ENCODE measurements at places on chromosomes 7 and 10.

- H3K4me1 ChIP-seq: no peaks in the 10 kb centered on the region
- H3K4me3 ChIP-seq: no peak overlapping the region
- DNase-seq: no peak
- H3K27ac ChIP-seq: no peak overlapping the region
- H3K27me3 ChIP-seq: no peaks in the 10 kb centered on the region
These were observed 9.6 kb downstream of the CCL26 start for GRCh38 chr7:75762350-75762917.

DNA sequence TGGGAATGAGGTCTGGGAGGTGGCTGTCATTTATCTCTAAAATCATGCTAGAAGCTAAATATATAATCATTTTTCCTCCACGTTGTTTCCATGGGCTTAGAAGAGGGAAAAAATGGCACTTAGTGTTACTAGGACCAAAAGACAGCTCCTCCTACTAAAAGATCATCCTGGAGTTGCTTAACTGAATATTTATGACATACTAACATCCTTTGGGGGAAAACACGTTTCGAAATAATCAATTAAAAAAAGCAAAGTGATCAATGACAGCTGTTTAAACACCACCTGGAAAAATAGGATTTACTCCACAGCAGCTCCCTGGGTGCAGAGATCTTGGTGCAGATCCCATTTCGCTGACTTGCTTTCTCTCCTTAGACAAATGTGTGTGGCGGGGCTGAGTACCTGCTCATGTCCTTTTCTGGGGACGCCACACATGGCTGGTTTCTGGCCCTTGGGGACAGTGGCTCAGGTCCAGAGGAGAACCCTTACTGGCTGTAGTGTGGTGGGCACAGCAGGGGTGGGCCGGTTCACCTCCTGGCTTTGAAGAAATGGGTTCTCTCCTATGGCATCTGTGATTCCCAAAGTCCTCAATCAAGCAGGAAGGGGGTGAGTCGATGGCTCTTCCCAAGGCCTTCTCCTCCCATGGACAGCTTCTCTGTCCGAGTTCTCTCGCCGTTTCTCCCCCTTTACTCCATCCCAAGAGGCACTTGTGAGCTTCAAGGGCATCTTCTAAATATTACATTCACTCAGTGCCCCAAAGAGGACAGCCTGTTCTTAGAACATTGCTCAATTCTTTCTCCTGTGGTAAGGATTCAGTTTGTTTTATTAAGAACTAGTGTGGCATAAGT, 156.4 kb upstream of the KLF14 start:
- no peak overlapping the region for H3K4me3 ChIP-seq
- DNase-seq: no peak
- peaks cover 37% of the 10 kb centered on the region for H3K36me3 ChIP-seq
- no peaks in the 10 kb centered on the region for H3K27me3 ChIP-seq
- H3K4me1 ChIP-seq: peaks cover 80% of the 10 kb centered on the region

GRCh38 chr7:37096341-37096740, 352.3 kb downstream of the ELMO1 start:
- peaks cover 8% of the 10 kb centered on the region for H3K4me1 ChIP-seq
- no peak for DNase-seq
- H3K4me3 ChIP-seq: no peak overlapping the region
- H3K36me3 ChIP-seq: no peaks in the 10 kb centered on the region

DNA sequence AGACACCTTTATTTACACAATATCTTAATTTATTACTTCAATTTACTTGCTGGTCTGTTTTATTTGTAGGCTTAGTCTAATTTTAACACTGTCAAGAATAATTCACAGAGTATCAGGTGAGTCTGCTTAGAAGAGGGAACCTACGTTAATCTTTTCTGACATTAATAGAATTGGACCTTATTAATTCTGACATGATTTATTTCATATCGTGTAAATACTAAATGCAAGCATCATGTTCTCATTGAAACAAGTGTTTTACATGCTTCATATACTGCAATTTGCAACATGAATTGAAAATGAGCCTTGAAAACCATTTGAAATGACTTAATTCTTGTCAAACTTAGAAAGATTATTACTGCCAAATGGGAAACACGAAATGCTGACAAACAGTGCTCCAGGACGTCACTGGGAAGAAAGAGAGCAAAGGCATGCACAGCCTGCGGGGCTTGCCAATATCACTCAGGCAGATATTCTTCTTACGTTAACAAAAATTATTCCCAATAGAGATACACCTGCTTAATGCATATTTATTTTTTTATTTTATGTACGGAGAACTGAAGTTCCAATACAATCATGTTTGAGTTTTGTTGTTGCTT, 282.0 kb upstream of the AKR1E2 start:
- no peaks in the 10 kb centered on the region for H3K27me3 ChIP-seq
- no peak overlapping the region for H3K27ac ChIP-seq
- H3K36me3 ChIP-seq: no peaks in the 10 kb centered on the region
- H3K4me3 ChIP-seq: no peak overlapping the region

DNA sequence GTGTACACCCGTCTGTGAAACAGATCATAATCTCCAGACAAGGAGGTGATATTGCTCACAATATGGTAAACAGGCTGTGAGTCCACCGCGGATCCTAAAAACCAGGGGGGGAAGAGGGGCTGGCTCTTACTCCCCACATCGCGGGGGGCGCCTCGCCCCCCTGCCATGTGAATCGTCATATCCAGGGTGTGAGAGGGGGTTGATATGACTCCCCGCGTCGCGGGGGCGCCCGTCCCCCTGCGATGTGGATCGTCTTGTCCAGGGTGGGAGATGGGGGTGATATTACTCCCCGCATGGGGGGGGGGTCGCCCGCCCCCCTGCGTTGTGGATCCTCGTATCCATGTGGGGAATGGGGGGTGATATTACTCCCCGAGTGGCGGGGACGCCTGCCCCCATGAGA, 30.9 kb downstream of the OCM2 start:
- no peaks in the 10 kb centered on the region for H3K27me3 ChIP-seq
- H3K27ac ChIP-seq: no peak overlapping the region
- H3K4me3 ChIP-seq: no peak overlapping the region
- no peak for DNase-seq
- H3K4me1 ChIP-seq: no peaks in the 10 kb centered on the region

DNA sequence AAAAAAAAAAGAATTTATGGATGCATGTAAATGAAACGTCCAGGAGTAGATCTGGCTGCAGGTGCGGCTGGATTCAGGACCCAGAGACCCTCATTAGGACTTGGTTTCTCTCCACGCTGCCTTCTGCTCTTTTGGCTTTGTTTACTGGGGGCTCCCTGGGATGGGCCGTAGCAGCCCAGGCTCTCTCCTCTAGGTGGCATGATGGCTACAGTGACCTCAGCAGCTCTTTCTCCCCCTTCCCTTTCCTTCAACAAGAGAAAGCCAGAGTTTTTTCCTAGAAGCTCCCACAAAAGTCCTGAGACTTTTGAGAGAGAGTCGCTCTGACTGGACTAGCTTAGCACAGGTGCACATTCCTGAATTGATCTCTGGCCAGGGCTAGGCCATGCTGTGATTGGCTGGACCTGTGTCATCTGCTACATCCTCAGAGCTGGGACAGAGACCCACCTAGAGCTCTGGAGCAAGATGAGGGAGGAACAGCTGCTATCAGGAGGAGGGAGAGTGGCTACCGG, 67.8 kb upstream of the PDCD4 start:
- peak; percentile 36 for DNase-seq
- peaks cover 14% of the 10 kb centered on the region for H3K4me1 ChIP-seq
- H3K27ac ChIP-seq: no peak overlapping the region
- H3K36me3 ChIP-seq: no peaks in the 10 kb centered on the region
- no peak overlapping the region for H3K4me3 ChIP-seq
- H3K27me3 ChIP-seq: no peaks in the 10 kb centered on the region

- H3K27ac ChIP-seq: no peak overlapping the region
- H3K36me3 ChIP-seq: no peaks in the 10 kb centered on the region
- H3K4me3 ChIP-seq: no peak overlapping the region
- no peaks in the 10 kb centered on the region for H3K27me3 ChIP-seq
- DNase-seq: no peak
These were observed 265.0 kb upstream of the TCERG1L start for GRCh38 chr10:131576341-131577177.

- no peaks in the 10 kb centered on the region for H3K27me3 ChIP-seq
- DNase-seq: no peak
- no peaks in the 10 kb centered on the region for H3K36me3 ChIP-seq
- no peak overlapping the region for H3K27ac ChIP-seq
These were observed 134.2 kb downstream of the OR13A1 start for GRCh38 chr10:45180946-45181875.

GRCh38 chr7:99559175-99559915, 903 bp downstream of the ZNF655 start:
- peak overlapping the region; percentile 91 for H3K27ac ChIP-seq
- no peaks in the 10 kb centered on the region for H3K27me3 ChIP-seq
- peaks cover 67% of the 10 kb centered on the region for H3K36me3 ChIP-seq
- peak overlapping the region; percentile 94 for H3K4me3 ChIP-seq

- no peaks in the 10 kb centered on the region for H3K36me3 ChIP-seq
- H3K4me3 ChIP-seq: no peak overlapping the region
- no peaks in the 10 kb centered on the region for H3K4me1 ChIP-seq
- no peak overlapping the region for H3K27ac ChIP-seq
These were observed 170.3 kb downstream of the NRP1 start for GRCh38 chr10:33164060-33164709.

DNA sequence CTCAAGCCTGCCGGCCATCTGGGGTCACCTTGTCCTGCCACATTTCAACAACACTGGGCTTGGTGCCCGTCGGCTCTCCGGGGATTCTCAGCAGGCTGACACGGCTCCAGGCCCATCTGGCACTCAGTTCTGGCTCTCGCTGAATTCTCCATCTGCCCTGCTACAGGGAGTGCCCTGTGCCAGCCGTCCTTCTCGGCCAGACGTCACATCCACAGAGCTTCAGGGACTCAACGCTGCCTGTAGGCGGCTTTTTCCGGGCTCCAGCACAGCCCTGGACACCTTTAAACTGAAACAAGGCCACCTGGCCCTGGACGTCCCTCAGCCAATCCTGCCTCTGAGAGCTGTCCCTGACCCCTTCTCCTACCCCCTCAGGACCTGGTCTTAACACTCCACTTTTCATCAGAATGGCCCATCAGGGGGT, 43.0 kb downstream of the TMEM130 start:
- no peak overlapping the region for H3K27ac ChIP-seq
- no peak overlapping the region for H3K4me3 ChIP-seq
- H3K27me3 ChIP-seq: no peaks in the 10 kb centered on the region

DNA sequence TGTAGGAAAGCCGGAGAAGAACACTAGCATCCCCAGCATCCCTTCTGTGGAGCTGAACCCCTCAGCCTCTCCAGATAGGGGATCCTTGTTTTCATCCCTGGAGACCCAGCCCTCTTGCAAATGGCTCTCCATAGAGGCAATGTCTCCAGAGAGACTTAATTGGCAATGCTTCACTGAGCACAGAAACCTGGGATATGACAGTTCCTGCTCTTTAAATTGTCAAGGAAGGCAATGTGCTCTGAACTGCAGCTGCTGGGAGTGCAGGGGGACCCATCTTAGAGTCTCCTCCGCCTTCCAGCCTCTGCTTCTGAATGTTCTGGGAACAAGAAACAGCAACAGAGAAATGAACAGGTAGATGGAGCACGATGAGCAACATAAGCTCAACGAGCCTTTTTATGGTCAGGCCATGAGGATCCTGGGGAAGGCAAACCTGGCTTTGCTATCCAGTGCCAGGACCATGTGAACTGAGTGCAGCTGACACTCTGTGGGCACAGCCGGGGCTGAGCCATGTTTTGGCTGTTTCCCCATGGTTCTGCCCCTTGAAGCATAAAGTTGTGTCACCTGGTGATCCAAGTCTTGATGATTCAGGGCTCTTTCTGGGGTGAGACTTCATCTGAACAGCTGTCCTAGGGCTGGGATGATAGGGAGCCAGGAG, 481.0 kb downstream of the PLXNA4 start:
- H3K27ac ChIP-seq: no peak overlapping the region
- H3K4me1 ChIP-seq: no peaks in the 10 kb centered on the region
- H3K4me3 ChIP-seq: no peak overlapping the region
- H3K36me3 ChIP-seq: no peaks in the 10 kb centered on the region
- no peaks in the 10 kb centered on the region for H3K27me3 ChIP-seq

DNA sequence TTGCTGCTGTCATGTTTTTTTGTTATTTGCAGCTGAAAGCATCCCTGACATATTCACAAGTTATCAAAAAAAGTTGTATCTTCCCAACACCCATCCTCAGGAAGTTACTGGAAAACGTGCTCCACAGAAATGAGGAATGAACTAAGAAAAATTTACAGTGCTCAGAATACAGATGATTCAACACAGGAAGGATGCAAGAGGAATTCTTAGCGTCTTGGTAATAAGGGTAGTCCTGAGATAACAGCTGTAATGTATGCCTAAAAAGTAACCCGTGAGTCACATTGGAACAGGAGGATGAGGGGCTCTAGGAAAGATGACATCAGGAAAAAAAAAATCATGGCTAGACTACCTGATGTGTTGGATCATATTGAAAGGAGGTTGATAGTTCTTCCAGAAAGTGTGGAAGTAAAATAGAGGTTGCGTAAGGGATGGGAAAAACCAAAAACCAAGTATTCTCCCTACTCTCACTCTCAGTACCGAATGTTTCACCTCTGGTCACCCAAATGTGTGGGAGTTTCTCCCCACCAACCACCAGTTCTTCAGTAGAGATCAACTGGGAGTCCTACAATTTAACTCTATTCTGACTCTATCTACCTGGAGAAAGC, 3.9 kb downstream of the ADAM12 start:
- peaks cover 7% of the 10 kb centered on the region for H3K27me3 ChIP-seq
- no peak overlapping the region for H3K27ac ChIP-seq
- H3K4me1 ChIP-seq: peaks cover 18% of the 10 kb centered on the region

DNA sequence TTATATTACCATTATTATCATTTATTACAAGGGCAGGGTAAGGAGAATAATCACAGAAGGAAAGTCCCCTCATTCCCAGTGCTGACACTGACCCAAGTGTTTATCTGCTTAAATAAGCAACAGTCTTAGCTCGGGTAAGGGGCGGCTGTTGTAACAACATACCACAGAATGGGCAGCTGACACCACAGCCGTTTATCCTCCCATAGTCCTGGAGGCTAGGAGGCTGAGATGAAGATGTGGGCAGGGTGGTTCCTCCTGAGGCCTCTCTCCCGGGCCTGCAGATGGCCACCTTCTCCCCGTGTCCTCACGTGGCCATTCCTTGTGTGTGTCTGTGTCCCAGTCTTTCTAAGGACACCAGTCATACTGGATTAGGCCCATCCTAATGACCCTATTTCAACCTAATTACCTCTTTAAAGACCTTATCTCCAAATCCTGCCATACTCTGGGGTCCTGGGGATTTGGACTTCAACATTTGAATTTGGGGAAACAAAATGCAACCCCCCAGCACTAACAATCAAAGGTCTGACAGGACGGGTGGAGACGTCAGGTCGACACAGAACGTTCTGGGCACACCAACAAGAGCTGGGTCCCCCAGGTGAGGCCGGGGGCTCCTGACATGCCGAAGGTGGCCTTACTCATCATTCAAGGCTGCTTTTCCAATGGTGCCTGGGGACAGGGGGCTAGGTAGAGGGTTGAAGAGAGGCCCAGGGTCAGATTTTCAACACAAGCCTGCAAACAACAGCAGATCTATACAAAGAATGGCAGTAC, 93.5 kb downstream of the TNS3 start:
- peaks cover 23% of the 10 kb centered on the region for H3K4me1 ChIP-seq
- no peaks in the 10 kb centered on the region for H3K36me3 ChIP-seq

GRCh38 chr7:106504645-106505044, 156.3 kb downstream of the CCDC71L start:
- no peak overlapping the region for H3K4me3 ChIP-seq
- H3K36me3 ChIP-seq: no peaks in the 10 kb centered on the region
- H3K27ac ChIP-seq: no peak overlapping the region
- no peak for DNase-seq
- no peaks in the 10 kb centered on the region for H3K4me1 ChIP-seq
- H3K27me3 ChIP-seq: no peaks in the 10 kb centered on the region

GRCh38 chr10:76550806-76551205, 1086.8 kb downstream of the KCNMA1 start:
- H3K4me3 ChIP-seq: no peak overlapping the region
- peaks cover 9% of the 10 kb centered on the region for H3K4me1 ChIP-seq
- no peak for DNase-seq
- H3K36me3 ChIP-seq: no peaks in the 10 kb centered on the region
